ENCODE measurements at places on chromosomes 12 and 14.

- DNase-seq: no peak
These were observed 98.8 kb downstream of the DUSP6 start for GRCh38 chr12:89253488-89253887.

GRCh38 chr14:30657606-30658163 is 35.6 kb downstream of the SCFD1 start:
- DNase-seq: peak; percentile 3

- peak; percentile 84 for DNase-seq
These were observed at the start of gene ZFHX2 for GRCh38 chr14:23551266-23552028. Gene ZFHX2, minus strand, starts transcription at chr14:23551765. Its CDS starts 16,440 bp downstream, at chr14:23535325.

DNA sequence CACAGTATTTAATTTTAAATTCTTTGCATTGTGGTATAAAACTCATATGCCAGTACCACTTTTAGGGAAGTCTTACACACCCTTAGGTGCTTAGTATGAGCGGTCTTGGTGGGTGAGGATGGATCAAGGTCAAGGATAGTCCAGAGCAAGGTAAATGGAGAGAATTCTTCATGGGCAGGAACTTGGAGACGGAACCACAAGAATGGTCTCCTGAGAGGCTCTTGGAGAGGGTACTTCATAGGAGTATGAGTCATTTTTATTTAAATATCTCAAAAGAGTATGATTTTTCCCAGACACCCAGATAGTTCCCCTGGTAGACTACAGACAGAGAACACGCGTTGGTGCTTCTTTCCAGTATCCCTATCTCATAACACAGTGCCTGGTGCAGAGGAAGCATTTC is 21.9 kb downstream of the HSPB8 start:
- DNase-seq: no peak

DNA sequence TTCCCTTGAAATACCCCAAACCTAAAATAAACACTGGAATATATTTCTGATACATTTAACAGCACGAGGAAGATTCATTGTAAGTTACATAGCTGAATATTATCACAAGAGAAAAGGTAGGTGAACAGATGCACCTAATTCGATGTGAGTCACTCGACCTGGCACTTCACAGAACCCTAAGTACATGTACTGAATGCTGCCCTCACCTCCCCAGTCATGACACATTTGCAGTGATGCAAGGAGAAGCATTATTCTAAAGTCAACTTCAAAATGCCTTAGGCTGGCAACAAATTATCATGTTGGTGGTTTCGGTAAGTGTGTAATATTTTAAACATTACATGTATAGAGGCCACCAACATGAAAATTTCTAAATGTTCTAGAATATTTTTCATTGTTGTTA is 35.2 kb upstream of the TMTC2 start:
- DNase-seq: no peak

DNA sequence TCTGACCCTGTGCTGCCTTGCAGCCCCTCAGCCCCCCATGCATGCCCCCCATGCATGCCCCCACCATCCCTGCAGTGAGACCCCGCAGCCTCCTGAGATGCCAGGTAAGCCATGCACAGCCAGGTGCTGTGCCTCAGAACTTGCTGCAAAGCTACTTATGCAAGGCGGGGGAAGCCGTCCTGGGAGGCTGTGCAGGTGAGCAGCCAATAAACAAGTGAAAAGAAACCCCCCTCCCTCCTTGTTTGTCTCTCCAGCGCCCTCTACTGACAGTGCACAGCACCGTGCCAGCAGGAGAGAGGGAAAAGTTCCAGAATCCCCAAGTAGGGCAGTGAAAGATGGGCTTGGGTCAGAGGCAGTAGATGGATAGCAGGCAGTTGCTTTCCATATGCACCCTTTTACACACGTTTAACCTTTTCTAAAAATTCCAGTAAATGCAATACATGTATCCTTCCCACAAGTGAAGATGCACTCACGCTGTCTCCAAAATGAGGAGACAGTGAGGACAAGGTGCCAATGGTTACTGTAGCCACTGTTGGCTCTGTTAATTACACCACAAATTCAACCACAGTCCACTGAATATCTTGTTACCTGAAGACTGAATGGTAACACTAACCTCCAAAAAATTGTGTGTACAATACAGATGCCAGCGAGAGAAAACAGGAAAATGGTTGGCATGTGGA is 18.0 kb downstream of the TNFAIP2 start:
- DNase-seq: peak; percentile 58

GRCh38 chr12:92002195-92002649 is 143.4 kb downstream of the BTG1 start:
- peak; percentile 17 for DNase-seq

- no peak for DNase-seq
These were observed 8.2 kb upstream of the CHURC1 start for GRCh38 chr14:64906022-64906421.

GRCh38 chr14:104676130-104676693 is 13.2 kb upstream of the INF2 start:
- no peak for DNase-seq

DNA sequence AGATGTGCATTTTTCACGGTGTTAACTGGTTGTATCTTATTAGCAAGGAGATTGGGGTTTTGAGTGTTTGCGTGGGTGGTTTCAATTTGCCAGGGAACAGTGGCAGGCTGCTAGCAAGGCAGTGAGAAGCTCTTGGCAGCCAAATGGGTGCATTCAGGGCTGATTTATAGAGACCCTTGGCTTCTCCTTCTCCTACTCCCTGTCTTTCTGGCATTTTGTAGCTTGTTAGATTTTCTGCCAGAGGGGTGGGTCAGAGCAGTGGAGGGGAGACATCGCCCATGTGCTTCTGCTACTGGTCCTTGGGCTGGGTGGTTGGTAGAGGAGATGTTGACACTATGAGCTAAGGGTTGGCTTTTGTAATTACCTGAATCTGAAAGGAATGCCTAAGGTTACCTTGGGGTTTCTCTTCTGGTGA is 9.6 kb downstream of the CALM1 start:
- no peak for DNase-seq

DNA sequence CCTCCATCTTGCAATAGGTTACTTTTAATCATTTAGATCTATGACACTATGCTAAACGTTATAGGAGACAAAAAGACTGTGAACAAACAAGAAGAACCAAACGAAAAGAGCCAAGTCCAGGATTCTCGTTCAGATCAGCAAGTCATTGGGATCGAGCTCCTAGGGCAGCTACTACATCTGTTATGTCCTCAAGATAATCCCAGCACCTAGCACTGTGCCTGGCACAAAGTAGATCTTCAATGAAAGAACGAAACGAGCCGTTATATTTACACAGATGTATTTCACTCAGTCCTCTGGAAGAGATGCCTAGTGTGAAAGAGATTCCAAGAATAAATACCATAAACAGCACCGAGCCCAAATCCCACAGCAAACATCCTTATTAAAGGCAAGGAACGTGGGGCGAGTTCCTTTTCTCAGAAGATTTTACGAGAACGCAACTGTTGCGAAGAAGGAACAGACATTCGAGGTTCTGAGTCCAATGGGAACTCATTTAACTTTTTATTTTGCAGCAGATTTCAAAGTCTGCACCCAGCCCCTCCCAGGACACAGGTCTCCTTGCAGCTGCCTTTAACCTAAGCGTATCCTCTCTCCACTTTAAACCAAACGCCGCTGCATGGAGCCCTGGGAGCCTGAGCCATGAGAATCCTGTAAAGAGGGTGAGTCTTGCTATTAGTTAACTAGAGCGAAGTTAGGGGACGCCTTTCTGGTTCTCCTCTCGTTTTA is 544 bp upstream of the TDP1 start:
- no peak for DNase-seq

DNA sequence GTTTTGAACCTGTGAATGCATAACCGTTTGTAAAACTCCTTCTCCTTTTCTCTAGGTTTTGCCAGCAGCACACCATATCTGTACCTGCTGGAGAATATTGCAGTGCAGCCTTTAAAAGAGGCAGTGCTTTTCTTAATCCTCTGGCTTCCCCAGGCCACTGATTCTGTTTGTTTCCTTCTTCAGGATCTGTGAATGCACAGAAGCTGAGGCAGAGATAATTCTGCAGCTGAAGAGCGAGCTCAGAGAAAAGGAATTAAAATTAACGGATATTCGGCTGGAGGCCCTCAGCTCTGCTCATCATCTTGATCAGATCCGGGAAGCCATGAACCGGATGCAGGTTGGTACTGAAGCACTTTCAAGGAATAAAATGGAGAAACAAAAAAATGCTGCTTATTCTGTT is 348.7 kb downstream of the NAV3 start:
- peak; percentile 62 for DNase-seq

- DNase-seq: no peak
These were observed 363.4 kb downstream of the NUAK1 start for GRCh38 chr12:105775343-105775742.

GRCh38 chr14:64747327-64747726 is 43.1 kb downstream of the PLEKHG3 start:
- DNase-seq: no peak

GRCh38 chr12:105576261-105576660 is 245.8 kb downstream of the C12orf75 start:
- DNase-seq: no peak

DNA sequence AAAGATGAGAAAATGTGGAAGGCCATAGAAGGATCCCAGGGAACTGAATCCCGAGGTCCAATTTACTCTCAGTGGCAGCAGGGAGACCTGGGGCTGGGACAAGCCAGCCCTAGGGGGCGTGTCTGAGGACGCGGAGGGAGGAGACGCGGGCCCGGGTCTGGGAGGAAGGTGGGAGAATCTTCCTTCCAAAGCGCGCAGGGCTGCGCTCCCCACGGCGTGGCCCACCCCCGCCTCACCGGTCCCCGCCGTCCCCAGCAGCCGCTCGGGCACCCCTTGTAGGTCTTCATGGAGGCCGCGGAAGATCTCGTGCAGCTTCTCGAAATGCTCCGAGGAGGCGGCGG is 323 bp downstream of the VTI1B start:
- DNase-seq: peak; percentile 72

DNA sequence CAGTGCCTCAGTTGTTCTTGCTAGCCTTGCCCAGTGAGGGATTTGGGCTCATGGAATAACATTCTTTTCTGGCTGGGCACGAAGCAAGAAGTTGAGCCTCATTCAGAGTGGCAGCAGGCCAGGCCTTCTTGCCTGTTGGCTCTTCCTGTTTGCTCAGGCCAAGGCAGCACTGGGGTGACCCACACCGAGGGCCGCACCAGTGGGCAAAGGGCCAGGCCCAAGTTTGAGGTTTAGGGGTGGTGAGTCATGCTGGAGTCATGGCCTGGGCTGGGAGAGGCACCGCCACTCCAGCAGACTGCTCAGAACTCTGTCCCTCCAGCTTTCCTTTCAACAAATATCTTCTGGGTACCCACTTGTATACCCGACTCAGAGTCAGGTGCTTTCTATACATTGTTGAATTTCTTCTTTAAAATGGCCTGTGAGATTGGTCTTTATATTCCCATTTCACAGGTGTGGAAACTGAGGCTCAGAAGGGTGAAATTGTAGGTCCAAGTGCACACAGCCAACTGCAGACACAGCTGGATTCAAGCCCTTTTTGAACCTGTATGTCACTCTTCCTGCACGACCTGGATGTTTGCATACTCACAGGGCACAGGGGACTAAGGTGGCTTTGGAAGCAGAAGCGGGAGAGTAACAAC is 279.4 kb downstream of the FOXN3 start:
- peak; percentile 1 for DNase-seq

GRCh38 chr12:77591959-77592743 is 238.5 kb upstream of the NAV3 start:
- DNase-seq: no peak

DNA sequence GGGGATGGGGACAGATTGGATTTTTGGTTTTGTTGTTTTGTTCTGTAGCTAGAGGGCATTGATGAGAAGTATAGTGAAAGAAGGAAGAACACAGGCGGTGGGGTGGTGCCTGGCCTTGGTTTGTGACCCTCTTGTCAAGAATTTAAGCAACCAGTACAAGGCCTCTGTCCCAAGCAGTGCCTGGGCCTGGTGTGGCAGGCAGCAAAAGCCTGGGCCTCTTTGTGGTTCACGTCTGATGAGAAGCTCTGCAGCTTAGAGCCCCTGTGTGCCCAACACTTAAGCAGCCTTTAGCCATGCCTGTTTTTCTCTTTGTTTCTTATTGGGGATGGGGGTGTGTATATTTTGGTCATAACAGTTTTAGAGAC is 98.0 kb downstream of the PPP2R5C start:
- no peak for DNase-seq

- DNase-seq: peak; percentile 30
These were observed 17.7 kb upstream of the POP5 start for GRCh38 chr12:120598674-120599463.

GRCh38 chr14:52112336-52113018 is 43.6 kb upstream of the NID2 start:
- DNase-seq: no peak

DNA sequence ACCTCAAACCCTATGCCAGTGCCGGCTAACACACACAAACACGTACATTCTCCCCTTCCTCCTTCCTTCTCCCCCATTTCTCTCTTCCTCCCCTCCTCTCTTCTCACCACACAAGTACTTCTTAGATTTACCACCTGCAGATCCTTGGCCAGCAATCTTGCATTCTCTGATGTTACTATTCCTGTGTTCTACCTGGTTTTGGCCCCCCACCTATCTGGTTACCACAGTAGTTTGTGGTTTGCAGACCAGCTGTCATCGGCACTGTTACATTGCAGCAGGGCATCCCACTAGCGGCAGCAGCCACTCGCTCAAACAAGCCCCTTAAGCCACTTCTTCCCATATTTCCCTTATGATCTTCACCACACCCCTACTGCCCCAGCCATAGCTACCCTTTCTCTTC is 3.9 kb downstream of the ABHD4 start:
- no peak for DNase-seq

DNA sequence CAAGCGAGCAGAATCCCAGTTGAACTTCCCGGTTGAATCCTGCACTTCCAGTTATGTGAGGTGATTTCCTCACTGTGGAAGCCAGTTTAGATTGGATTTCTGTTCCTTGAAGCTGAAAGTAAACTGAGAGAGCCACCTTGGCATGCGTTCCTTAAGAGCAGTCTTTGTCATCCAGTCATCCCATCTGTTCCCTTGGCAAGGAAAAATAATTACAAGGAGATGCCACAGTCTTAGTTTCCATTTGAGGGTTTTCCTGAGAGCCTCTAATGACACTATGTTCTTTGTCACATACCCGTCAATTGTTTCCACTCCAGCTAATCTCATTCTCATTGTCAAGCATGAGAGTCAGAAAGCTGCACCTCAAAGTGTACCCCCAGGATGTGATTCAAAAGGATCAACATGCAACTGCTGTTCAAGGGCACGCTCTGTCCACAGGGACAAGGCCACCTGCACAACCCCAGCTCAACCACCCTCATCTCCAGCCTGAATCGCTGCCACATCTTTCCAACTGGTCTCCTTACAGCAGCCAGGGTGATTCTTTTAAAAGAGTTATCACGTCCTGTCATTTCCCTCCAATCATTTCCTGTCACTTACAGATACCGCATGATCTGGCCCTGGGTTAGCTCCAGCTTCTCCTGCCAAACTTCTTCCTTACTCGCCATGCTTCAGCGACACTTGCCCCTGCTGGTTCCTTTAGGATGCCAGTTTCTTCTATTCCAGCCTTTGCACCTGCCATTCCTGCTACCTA is 18.0 kb upstream of the TCP11L2 start:
- DNase-seq: no peak

- no peak for DNase-seq
These were observed 411.8 kb upstream of the STXBP6 start for GRCh38 chr14:25461780-25462179.

- no peak for DNase-seq
These were observed 37.7 kb upstream of the ZNF641 start for GRCh38 chr12:48388460-48388859.

- DNase-seq: no peak
These were observed 127.3 kb upstream of the SLC38A2 start for GRCh38 chr12:46499901-46500300.

GRCh38 chr12:60394665-60395064 is 798.8 kb downstream of the SLC16A7 start:
- no peak for DNase-seq
